GM10248 (cell line): ENCODE measurements at places on chromosomes 2 and 18.

DNA sequence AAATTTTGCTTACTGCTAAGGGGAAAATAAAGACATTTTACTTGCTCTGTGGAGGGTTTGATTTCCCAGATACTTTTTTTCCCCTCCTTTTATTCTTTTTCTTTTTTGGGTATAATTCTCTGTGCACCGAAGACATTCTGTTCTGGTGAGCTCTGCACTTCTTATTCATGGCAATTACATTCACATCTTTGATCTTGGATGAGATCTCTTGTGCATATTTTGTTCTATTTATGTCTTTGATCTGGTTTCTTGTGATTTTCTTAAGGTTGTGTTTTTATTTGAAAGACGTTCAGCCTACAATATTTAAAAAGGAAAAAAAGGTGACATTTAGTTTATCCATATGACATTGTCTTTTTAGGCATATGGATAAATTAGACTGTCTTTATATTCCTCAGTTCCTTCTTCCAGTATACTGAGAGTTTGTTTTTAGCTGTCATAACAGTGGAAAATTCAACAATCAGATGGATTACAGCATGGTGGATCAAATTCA lies 33.7 kb upstream of the EPHA4 start:
- DNase-seq, result no peak

- no peak for DNase-seq
These were observed 557 bp upstream of the E2F6 start for GRCh38 chr2:11466307-11467128.

- no peak for DNase-seq
These were observed 24.8 kb downstream of the RAB27B start for GRCh38 chr18:54852780-54853675.

DNA sequence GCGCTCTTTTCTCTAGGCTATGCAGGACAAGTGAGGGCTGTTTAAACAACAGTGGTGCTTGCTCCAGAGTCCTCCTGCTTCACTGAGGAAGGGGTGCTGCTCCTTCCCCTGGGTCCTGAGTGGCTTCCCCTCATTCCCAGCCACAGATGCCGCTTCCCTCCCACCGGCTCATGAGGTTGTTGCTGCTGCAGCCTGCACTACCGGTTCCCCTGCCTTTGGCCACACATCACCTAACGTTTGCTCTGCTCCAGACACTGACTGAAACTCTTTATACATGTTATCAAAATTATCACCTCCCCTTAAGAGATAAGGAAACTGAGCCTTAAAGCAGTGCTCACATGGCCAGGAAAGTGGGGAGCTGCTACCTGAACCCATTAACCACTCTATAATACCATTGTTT lies 130.8 kb upstream of the LGALSL start:
- no peak for DNase-seq

GRCh38 chr18:36419188-36419899 lies 121.8 kb downstream of the FHOD3 start:
- DNase-seq, result no peak

- no peak for DNase-seq
These were observed at the start of gene COLEC11 for GRCh38 chr2:3594493-3595281. Gene COLEC11 (plus strand): TSS chr2:3595112. CDS start chr2:3604341, 9,229 bp downstream.

- DNase-seq, result no peak
These were observed 46.8 kb downstream of the RNF138 start for GRCh38 chr18:32138332-32138982.
